Activated naive CD8-positive, alpha-beta T cell treated with anti-CD3 and anti-CD28 coated beads for 36 hours (primary cell): ENCODE measurements at places on chromosomes 2 and 18.

- DNase-seq: no peak
Observed at GRCh38 chr18:2395427-2396161, 175.7 kb downstream of the METTL4 start.

- no peak for DNase-seq
Observed at GRCh38 chr2:96100893-96101304, 15.5 kb downstream of the ADRA2B start.

- no peak for DNase-seq
Observed at GRCh38 chr2:141048951-141049350, 1081.9 kb downstream of the LRP1B start.

DNA sequence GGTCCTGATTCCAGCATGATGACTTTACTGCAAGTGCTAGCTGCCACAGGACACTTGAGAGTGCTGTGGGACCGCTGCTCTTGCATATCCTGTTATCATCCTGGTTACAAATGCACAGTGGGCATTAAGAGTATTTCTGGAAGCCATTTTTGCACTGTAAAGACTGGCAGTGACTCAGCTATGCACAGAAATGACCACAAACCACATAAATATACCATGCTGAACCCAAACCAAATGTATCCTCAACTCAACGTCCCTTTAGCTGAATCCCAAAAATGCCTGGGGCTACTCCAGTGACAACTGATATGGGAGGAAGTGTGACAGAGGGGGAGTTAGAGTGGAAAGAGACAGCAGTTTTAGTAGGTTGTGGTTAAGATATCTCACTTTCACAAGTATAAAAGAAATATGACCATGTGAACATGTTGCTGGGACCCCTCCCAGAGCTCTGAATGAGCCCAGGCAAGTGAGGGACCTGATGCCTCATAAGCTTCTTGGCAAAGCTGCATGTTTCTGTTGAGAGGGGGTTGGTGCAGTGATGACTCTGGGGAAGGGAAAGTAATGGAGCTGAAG, 37.3 kb downstream of the RHBDD1 start:
- peak; percentile 19 for DNase-seq

DNA sequence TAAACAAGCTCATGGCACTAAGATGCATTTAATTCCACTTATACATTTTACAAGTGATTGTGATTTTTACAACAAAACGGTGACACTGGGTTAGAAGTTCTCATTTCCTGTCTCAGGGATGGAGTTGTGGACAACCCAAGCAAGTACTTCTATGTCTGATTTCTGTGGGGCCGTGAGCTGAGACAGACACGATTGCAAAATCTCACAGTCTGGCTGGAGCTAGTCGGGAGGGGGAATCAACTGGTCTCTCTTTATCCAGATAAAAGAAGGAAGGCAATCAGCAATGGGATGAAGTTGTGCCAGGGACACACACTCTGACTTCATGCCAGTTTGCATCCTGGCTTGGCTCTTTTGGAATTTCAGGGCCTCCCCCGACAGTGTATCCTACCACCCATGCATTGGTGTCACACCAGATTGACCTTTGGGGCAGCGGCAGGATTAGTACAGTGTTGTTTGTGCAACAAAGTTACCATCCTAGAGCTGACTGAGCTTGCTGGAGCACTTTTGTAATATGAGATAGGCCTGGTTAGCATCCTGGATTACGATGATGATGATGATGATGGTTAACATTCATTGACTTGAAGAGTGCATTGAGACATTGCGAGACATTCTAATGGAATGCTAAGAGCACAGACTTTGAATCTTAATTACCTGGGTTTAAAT, 98.8 kb downstream of the CTAGE1 start:
- DNase-seq: no peak

DNA sequence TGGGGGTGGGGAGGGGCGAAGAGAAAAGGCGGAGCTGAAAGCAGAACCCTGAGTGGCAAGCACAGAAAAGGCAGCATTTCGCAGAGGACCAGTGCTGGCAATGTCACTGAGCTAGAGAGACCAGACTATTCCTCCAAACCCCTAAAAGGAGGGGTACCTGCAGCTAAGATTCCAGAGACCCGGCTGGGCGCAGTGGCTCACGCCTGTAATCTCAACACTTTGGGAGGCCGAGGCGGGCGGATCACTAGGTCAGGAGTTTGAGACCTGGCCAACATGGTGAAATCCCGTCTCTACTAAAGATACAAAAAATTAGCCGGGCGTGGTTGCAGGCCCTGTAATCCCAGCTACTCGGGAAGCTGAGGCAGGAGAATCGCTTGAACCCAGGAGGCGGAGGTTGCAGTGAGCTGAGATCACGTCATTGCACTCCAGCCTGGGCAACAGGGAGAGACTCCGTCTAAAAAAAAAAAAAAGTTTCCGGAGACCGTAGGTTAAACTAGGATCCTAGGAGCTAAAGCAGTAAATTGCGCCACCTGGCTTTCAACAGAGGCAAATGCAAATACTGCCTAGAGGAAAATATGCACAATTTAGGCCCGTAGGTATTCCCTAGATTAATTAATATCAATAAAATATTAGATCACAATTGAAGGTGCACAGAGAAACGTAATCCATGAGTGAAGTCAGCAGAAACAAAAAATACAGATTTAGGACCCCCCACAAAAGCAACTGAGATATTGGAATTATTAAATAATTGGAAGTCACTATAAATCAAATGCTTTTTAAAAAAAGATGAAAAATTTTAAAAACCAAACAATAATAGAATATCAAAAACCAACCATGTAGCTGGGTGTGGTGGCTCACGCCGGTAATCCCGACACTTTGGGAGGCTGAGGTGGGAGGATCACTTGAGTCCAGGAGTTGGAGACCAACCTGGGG, 4.9 kb downstream of the UCN start:
- DNase-seq: peak; percentile 36

GRCh38 chr2:221100467-221101089, 471.5 kb downstream of the EPHA4 start:
- DNase-seq: no peak

DNA sequence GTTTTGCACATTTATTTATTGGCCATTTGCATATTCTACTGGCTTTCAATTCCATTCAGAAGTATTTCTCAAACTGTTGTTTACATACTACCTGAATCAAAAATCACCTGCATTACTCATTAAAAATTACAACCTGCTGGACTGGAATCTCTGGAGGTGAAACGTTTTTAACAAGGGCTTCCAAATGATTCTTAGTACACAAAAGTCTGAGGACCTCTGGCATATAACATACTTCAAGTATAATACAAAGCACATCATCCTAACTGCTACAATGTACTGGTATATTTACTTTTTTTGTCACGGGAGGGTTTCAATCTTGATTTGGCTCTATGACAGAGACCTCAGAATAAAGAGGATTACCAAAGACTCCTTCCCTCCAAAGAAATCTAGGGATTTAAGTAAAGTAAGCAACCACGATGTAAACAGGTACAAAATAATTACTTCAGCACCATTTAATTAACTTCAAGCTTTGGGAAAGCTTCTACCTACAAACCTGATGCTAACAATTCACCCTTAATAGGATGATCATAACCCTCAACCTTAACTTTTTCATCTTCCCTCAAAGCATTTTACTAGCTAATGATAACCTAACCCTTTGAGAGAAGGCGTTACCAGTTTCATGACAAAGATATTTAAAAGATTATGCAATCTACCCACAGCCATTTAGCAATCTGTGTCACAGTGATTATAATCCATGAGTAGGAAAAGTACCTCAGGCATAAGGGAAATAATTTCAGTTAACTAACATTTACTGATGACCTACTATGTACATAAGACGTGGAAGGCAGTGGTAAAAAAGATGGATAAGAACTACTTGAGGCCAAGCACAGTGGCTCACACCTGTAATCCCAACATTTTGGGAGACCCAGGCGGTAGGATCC, 24.7 kb downstream of the ATAD2B start:
- DNase-seq: no peak

DNA sequence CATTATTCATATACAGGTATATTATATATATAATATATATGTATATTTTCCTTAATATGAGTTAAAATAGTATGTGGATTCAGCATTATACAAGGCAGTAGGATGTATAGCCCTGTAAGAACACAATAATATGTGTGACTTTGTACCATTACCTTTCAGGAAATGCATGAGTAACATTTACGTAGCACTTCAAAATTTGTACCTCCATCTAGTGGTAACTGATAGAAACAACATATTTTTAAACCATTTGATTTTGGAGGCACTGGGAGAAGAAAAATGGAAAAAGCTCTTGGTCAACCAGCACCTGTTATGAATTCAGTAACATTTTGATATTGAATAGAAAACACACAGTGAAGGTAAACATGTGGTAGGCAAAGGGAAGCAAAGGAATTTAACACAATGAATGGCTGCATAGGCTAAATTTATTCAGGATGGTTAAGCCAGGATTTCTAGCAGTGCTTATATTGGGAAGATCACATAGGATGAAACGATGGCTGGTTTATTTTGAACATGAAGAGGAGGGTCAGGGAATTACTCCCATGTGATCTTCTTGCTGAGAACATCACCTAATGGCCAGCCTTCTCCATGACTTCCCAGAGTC, 565.5 kb downstream of the CCDC85A start:
- no peak for DNase-seq

DNA sequence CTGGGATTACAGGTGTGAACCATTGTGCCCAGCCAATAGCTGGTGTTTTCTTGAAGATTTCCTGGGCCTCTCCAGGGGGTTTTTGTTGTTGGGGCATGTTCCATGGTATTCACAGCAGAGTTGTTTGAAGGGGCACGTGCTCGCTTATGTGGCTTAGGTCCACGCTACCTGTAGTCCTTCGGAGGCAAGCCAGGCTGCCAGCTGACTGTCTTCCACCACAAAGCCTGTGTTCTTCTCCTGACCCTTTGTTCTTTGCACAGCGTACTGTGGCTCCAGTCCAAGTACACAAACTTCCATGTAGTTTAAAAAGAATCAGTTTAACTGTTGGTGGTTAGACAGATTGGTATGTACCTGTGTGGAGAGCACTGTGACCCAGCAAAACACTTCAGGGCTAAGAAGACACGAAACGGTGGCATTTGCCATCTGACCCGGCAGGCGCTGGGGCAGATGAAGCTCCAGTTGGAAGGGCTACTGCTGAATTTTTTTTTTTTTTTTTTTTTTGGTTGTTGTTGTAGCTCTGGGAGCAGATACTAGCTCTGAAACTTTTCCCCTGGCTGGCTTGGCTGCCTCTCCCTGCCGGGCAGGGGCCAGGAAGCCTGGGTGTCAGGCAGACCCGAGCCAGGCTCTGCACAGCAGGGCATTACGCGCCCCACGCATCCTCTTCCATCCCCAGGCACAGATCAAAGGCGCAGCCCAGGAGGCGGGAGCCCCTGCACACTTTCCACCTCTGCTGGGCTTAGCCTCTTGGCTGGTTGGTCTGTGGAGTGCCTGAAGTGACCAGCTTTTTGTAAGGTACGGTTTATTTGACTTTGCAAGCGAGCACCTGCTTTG, 5.7 kb downstream of the GREB1 start:
- DNase-seq: no peak

DNA sequence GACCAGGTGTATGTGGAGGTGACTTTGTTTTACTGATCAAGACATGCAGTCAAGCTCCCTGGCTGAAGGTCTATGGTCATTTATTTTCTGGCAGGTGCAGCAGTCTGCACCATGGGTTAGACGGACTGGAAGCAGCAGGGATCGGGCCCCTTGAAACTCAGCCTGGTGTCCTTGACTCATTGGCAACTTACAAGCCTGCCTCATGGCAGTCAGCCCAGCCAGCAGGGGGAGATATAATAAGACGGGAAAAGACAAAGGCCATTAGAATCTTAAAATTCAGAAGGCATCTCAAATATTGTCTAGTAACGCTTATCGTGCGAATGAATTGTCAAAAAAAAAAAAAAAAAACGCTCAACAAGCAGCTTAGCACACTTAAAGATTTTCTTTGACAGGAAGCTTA, 308.2 kb downstream of the EN1 start:
- DNase-seq: no peak

- peak; percentile 63 for DNase-seq
Observed at GRCh38 chr2:96407041-96407918, 71.7 kb downstream of the NCAPH start.

GRCh38 chr2:121471532-121472469, 58.9 kb upstream of the RNU4ATAC start:
- DNase-seq: no peak

DNA sequence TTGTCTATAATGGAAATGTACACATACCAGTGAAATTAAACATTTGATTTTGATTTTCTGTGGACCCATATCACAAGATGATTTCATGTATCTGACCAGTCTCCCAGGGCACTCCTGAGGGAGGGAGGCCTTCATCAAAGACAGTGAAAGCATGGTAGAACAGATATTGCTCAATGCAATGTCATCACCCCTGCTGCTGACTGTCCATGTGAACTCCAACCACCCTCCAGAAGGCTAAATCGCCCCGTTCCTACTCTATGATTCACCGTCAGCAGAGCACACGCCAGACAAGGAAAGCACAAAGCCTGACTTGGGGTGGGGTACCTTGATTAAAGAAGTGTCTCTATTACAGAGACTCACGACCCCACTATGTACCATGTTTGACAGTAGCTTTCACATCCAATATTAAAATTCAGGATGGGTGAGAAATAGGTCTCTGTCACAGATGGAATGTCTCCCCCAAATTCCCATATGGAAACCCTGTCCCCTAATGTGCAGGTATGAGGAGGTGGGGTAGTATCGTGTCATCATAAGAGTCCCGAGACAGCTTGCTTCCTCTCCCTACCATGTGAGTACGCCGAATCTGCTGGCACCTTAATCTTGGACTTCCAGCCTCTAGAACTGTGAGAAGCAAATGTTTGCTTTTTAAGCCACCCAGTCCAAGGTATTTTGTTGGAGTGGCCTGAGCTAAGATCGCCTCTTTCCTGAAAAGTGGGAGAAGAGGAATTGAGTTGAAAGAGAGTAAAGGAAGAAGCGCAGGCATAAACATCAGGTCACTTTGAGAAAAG, 42.4 kb downstream of the CYB5A start:
- DNase-seq: no peak

- DNase-seq: no peak
Observed at GRCh38 chr2:64696636-64697035, 42.9 kb upstream of the SERTAD2 start.

- DNase-seq: no peak
Observed at GRCh38 chr2:102025583-102026267, 34.0 kb downstream of the IL1R2 start.

- peak; percentile 90 for DNase-seq
Observed at GRCh38 chr2:147843864-147844696, 749 bp upstream of the ACVR2A start.

- no peak for DNase-seq
Observed at GRCh38 chr2:130798472-130799218, 38.1 kb upstream of the ARHGEF4 start.

- no peak for DNase-seq
Observed at GRCh38 chr2:170462433-170463205, 252.5 kb upstream of the SP5 start.
